AG20443 (cell line): ENCODE measurements at places on chromosomes 7 and 10.

- no peak for DNase-seq
Observed at GRCh38 chr10:20760460-20760859, 136.7 kb downstream of the NEBL start.

DNA sequence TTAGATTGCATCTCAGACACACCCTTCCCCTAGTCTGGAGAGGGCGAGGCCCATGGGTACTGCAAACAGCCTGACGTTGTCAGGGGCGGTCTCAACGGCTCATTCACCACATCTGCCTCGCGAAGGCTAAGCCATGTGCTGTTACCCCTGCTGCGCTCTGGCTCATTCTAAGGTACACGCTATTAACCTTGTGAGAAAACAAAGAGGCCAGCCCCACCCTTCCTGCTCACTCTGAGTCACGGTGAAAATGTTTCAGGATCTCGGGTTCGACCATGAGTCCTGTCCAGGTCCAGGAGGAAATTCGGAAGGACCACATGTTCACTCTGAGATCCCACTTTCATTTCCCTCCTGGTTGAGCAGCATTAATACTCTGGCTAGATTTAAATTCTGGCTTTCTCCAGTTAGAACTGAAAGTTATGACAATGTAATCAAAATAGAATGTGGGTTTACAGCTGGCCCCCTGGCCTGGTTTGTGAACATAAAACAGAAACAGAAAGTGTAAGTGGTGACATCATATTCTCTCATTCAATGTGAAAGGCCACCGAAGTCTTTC, 55.2 kb downstream of the EGFR start:
- peak; percentile 84 for DNase-seq

DNA sequence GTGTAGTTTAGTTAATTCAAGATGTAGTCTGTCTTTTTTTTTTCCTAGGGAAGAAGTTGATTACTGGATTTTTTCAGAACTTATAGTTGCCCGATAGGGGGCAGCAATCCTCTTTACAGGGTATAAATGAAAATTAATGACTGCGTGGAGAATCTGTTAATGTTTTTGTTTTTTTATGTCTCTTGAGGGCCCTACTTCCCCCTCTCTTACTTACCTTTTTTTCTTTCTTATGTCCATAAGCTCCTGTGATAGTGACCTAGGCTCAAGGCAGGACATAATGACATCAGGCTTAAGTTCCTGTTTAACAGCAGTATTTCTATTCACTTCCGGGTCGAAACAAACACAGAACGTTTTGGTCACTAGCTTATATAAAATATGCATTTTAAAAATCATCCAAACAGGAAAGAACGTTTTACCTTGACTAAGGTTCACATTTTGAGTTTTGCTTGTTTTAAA, 18.8 kb downstream of the CDC123 start:
- peak; percentile 50 for DNase-seq

DNA sequence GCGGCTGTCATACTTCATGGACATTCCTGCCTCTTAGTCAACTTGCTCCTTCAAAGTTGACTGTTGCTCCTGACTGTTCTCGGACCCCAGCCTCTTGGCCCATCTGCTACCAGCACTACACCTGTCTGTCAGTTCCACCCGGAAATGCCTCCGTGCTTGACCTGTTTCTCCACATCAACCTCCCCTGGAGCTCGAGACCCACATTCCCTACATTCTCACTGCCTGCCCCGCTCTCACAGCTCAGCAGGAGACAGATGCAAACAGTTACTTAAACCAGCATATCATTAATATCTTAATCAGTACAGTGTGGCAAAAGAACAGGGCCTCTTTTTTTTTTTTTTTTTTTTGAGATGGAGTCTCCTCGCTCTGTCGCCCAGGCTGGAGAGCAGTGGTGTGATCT, 174.3 kb downstream of the NRP1 start:
- no peak for DNase-seq

- no peak for DNase-seq
Observed at GRCh38 chr7:105238198-105238765, 150.4 kb downstream of the SRPK2 start.

DNA sequence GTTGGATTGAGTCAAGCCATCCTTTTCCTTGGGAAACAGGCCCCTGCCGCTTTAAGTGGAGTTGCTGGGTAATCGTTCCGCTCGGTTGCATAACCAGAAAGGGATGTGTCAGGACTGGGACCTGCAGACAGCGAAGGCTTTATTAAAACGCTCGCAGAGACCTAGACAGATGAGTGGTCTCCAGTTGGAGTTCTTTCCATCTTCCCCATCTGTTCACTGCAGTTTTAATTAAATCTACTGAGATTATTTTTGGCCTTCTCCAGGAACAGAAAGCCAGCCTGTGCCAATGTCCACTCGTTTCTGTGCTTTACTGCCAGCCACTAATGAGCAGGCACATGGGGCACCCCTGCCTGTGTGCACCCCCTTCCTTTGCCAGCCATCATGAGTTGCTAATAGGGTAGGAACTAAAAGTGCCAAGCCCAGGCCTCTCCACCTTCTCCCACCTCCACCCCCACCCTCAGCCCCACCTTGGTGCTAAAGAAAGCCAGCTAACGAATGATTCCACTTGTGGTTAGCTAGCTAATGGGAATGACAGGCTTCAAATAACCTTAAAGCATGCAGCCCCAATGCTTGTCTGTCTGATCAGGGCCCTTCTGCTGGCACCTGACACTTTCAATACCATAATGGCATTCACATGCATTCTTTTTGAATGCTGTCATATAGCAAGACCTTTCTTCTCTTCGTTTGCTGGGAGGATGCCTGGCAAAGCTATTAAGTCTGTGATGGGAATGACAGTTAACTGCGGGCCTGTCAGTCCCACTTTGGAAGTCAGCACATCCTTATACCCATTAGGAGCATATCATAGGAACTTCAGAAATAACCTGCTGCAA, 556.8 kb upstream of the GALNT17 start:
- no peak for DNase-seq

DNA sequence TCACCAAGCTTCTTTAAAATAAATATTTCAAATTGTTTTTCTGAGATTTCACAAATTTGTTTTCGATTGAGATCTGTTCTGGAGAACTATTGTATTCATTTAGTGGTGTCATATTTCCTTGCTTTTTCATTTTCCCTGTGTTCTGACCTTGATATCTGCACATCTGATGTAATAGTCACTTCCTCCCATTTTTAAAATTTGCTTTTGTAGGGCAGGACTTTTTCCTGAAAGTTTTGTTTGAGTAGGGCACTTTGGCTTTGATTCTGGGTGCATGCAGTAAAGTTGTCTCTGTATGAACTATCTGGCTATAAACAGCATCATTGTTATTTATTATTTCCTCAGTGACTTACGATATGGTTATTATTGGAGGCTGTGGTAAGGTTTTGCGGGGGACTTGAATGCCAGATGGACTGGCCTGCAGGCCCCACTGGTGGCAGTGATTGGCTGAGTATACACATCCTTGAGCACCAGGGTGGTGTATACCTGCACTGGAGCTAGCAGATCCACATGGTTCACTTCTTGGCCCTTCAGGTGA, 83.6 kb downstream of the CSTF2T start:
- DNase-seq, result no peak

- no peak for DNase-seq
Observed at GRCh38 chr10:74683621-74684364, 142.6 kb upstream of the KAT6B start.

DNA sequence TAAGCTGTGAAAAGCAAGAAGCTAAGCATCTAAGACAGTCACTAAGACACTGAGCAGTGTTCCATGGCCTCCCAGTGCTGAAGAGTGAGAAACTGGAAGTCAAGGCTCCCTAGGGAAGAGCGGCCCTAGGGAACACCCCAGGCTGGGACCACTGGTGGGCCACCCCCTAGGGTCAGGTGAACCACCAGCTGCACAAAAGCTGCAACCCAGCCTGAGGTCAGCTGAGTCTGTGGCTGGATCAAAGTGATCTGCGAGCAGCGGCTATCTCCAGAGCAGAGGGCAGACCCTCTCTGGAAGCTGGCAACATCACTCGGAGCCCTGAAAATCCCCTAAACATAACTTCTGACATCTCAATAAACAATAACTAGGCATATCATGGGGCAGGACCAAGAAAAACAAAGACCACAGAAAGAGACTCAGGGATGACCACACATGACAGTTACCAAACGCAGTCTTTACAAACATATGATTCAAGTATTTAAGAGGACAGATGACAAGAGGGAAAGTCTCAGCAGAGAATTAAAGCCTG, 125.8 kb downstream of the DLG5 start:
- no peak for DNase-seq

DNA sequence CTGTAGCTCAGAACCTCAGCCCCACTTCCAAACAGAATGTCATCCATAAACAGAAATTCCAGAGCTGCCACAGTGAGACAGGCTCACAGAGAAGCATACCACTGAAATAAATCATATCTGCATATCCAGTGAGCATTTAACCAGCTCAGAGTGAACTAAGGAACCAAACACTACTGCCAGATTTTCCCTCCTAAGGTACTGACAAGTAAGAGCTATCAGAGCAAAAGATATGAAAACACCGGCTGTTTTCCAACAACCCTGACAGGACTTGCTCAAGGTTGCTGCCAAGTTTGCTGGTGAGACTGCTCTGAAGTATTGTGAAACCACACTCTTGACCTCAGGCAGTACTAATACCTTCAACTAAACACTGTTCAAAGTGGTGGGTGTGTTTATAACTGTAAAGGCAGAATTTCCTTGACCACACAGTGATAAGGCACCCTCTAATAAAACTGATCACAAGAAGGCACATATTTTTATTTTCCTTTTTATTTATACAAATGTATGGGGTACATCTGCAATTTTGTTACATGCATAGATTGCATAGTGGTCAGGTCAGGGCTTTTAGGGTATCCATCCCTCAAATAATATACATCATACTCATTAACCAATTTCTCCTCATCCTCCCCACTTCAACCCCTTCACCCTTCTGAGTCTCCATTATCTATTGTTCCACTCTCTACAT, 18.3 kb downstream of the SGMS1 start:
- DNase-seq, result peak; percentile 77
